Stimulated activated CD4-positive, alpha-beta T cell treated with anti-CD3 and anti-CD28 coated beads, Interleukin-12 subunit alpha, Interleukin-12 subunit beta, amount 100 ng/mL, for 4 hours (primary cell): ENCODE measurements at places on chromosomes 6 and 20.

GRCh38 chr20:61806314-61806713 lies 259.4 kb downstream of the TAF4 start:
- DNase-seq, result no peak

GRCh38 chr6:104908888-104909525 lies 47.9 kb upstream of the LIN28B start:
- DNase-seq, result no peak

DNA sequence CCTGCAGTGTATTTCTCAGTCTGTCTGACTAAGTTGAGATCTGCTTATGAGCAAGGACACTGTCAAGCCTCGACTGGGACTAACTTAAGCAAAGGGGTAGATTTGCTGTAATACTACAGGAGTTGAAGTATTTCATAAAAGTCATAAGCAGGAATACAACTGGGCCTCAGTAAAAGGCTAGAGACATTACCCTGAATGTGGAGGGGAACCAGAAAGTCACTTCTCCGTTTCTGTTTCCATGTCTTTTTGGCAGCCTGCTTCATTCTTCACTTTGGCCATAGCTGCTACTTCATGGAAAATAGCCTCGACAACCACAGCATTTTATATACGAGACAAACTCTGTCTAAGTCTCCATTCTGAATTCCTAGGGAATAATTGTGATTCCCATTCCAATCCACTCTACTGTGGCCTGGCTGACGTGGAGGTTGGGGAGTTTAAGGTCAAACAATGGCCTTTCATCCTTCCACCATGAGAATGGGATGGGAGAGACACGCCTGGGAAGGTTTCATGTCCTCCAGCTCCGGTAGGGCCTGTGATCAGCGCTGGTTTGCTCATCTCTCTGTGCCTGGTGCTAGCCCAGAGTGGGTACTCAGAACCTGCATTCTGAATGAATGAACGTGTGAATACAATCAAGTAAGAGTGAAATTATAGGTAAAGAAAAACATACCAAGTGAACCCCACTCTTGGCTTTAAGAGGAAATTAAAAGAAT lies 37.1 kb upstream of the DUSP22 start:
- DNase-seq, result no peak

- DNase-seq, result no peak
These were observed 569.7 kb upstream of the MARCKS start for GRCh38 chr6:113287396-113287795.

GRCh38 chr6:23091795-23092194 lies 522.4 kb downstream of the HDGFL1 start:
- DNase-seq, result no peak

DNA sequence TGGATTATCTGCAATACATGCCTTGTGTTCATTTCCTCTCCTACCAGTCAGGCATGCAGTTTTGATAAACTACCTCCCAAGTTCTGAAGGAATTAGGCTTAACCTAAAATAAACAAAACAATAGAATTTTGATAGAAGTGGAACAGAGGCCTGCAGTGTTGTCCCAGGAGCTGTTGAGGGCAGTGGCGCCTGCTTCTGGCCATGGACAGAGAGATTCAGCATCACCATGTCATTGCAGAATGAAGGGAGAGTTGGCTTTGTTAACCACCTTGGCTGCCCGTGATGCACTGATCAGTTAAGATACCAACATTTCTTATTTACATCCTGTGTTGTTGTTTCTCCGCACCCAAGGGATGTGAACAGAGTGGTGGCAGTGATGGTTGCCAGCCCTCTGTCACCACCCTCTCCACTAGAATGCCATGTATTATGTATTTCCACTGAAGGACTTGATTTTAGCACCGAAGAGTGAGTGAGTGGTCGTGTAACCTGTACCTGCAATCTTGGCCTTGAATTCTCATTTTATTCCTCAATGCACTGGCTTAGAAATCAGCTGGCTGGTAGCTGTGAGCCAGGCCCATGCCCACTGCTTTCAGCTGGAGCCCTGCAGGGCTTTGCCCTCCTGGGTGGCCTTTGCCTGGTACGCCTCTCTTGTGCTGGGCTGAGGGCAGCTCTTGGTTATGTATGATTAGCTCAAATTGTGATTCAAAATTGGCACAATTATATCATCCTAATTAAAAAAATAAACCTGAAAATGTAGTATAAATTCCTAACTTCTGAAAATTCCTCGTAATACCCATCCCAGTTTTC lies 56.5 kb downstream of the SHLD1 start:
- DNase-seq, result no peak

- no peak for DNase-seq
These were observed 90.2 kb upstream of the SULF2 start for GRCh38 chr20:47875297-47876025.

DNA sequence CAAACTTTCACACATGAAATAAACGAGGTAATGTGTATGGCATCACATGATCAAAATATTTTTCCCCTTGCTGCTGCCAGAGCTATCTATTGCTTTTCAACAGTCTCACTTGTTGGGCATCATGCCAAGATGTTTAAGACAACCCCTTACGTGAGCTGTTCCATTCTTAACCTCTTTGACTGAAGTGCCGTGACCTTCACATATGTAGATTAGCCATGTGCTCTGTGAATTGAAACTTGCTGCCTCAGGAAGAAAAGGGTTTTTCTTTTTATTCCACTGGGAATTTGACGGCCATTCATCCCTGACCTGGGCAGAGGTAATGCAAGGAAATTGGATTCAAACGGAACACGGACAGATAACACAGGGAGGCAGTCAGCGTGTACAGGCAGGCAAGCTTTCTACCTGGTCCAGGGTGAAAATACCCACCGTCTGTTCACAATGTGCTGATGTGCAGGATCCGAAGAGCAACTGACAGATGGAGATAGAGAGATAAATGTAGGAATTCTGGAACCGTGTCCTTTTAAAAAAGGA lies 14.2 kb downstream of the ARID1B start:
- no peak for DNase-seq

GRCh38 chr6:37913210-37913609 lies 93.7 kb downstream of the ZFAND3 start:
- no peak for DNase-seq

DNA sequence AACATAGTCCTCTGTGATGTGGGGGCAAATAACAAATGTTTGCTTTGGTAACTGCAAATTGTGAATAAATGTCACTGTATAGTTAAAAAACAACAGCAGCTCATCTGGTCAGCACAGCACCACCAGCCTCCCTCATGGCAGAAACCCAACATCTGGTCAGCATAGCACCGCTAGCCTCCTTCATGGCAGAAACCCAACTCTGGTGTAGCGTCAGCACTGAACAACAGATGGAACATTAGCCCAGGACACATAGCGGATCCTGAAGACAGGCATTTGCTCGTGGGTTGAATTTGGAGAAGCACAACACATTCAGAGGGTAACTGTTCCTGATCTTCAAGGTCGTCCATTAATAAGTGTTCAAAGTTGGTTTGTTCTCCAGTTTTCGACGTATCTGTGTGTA lies 265.9 kb downstream of the DLL1 start:
- no peak for DNase-seq

- DNase-seq, result no peak
These were observed 68.5 kb downstream of the CNKSR3 start for GRCh38 chr6:154441995-154442310.
